ENCODE measurements at places on chromosomes 2 and 18.

GRCh38 chr2:223989206-223989855 is 32.1 kb downstream of the MRPL44 start:
- no peak for DNase-seq

- no peak for DNase-seq
These were observed 87.2 kb downstream of the CTAGE1 start for GRCh38 chr18:22330508-22330907.

DNA sequence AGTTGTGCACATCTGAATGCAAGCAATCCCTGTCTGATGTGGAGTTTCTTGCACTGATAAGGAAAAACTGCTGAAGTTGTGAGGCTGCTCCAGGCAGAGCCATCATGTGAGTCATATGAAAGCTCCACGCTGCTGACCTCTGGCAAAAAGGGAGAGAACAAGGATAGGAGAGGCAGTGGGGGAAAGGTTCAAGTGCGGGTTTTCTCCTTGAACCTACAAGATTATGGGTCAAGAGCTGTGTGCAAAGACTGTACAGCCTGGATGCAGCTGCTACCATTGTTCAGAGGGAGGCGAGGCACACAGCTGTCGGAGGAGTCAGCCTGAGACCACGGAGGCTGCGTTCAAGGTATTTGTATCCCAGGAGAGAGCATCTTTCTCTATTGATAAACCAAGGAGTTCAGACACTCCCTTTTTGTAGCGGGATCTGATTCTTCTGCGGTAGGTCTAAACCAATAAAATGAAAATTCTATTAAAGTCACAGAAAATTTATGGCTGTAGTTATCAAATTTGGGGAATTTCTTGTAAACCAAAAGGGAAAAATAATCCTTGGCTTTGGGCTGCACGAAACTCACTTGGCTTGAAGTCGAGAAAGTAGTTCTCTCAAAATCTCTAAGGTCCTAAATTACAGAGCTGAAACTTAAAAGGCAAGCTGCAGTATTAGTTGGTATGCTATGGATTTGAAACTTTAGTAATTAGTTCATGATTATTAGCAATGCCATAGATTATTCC is at the start of gene CDK15:
CDK15 (plus strand) TSS at position 96 of the 729 bp plus-strand sequence; CDS start at position 224, 128 bp downstream.
- no peak for DNase-seq

GRCh38 chr2:86500325-86501083 is 59.3 kb downstream of the KDM3A start:
- no peak for DNase-seq

- no peak for DNase-seq
These were observed 290.8 kb downstream of the GBX2 start for GRCh38 chr2:235877275-235877802.

- DNase-seq = no peak
These were observed 25.3 kb upstream of the RUFY4 start for GRCh38 chr2:218043701-218044109.

- no peak for DNase-seq
These were observed 678.4 kb upstream of the VRK2 start for GRCh38 chr2:57368190-57368589.
